Ureter (tissue), 1 donor: ENCODE measurements at places on chromosomes 2 and 18. TPM values are rescaled to one million over a fixed set of nuclear protein-coding genes. Genes with fewer than 3 reads are reported as not detected.

DNA sequence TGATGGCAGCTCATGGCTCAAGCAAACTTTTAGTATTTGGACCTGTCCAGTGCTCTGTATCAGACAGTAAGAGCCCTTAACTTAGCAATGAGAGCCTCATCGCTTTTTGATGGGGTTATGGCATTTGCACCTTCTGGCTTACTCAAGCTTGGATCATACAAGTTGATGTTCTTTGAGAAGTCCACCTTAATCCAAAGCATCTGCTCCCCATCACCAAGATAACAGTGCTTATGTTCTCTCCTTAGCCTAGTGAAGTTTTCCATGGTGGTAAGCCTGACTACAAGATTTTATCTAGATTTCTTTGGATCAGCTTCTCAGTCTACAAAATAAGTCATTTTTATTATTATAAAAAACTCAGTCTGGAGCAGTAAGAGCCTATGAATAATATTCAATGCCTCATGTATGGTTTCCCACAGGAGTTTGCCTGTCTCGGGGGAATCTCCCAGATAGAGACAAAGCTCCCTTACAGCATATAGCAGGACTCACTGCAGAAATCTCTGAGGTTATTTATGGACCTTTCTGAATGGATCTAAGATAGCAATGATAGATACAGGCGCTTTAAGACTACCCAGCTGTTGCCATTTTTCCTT lies 472.2 kb upstream of the LINC00305 start:
- DNase-seq: no peak

- DNase-seq: no peak
Measured at GRCh38 chr18:36580874-36581750, 247.7 kb downstream of the TPGS2 start.

Gene COBLL1
- 207 TPM for total RNA-seq

Gene RNF125
- total RNA-seq: 9.2 TPM

Gene PKDCC
- 60.4 TPM for total RNA-seq
